ENCODE measurements at places on chromosomes 3 and 15. TPM values are rescaled to one million over a fixed set of nuclear protein-coding genes. Genes with fewer than 3 reads are reported as not detected.

DNA sequence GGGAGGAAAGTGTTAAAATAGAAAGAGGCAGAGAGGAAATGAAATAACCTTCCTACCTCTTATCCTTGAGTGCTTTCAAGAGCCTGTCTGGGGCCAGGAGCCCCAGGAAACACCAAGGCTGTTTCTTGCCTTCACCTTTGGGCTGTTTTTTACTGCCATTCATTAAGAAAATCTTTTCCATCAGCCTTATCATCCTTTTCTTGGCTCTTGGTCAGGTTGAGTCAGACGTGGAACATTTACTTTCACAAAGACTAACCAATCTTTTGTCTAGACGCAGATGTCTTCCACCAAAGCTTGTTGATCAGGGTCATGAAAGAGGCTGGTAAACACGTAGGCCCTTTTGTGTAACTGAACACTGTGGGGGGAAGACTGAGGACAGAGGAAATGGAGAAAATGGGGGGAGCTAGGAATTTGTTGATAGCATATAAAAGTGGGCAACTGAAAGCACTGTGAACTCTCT, 151.0 kb upstream of the THBS1 start:
- peak; percentile 99 for DNase-seq

DNA sequence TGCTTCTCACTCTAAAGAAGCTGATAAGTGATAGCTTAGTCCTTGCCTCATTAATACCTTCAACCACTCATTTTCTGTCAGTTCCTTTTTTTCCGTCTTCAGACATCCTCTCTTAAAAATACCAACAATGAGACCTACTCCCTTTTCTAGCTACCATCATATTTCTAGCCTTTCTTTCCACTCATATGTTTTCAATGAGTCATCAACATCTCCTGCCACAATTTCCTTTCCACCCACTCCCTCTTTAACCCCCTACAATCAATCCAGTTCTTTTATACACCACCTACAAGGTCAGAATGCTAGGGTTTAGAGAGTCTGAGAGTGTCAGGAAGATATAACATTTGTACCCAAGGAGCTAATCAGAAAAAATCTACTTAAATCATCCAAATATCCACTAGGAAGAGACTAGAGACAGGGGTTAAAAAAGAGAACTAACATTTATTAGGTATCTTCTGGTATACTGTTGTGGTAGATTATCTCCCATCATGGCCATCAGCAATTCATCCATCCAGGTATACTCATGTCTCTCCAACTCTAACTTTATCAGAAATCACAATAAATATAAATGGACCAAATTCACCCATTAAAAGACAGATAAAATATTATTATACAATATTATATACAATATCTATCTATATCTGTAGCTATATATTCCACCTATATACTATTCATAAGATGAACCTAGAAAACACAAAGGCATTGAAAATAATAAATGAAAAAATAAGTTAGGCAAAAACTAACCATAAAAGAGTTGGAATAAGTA, 42.5 kb downstream of the MYLK start:
- DNase-seq = no peak

- no peak for DNase-seq
These were observed 5.2 kb upstream of the SLC28A1 start for GRCh38 chr15:84879088-84879780.

DNA sequence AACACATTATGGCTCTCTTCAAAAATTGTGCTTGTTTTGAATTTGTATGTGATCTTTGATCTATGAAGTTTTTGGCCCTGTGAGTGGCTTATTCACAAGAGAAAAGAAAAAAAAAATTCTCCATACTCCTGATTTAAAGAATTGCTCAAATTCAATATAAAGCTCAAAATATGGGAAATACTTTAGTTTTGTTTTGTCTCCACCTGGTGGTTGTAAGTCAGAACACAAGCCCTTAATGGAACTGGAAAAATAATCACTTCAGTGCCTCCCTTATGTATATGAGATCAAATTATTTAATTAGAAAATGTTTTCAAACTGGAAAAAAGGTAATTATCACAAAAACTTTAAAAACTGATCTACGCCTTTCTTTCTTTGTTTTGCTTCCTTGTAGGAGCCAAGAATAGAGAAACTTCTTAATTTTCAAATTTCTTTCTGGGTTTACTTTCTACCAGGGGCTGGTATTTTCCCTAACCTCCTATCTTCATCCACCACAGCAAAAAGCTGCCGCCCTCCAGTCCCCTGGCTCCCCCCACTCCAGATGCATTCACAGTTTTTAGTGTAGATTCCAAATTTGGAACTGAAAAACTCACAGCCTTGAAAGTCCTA, 50.6 kb downstream of the SERP1 start:
- peak; percentile 75 for DNase-seq

DNA sequence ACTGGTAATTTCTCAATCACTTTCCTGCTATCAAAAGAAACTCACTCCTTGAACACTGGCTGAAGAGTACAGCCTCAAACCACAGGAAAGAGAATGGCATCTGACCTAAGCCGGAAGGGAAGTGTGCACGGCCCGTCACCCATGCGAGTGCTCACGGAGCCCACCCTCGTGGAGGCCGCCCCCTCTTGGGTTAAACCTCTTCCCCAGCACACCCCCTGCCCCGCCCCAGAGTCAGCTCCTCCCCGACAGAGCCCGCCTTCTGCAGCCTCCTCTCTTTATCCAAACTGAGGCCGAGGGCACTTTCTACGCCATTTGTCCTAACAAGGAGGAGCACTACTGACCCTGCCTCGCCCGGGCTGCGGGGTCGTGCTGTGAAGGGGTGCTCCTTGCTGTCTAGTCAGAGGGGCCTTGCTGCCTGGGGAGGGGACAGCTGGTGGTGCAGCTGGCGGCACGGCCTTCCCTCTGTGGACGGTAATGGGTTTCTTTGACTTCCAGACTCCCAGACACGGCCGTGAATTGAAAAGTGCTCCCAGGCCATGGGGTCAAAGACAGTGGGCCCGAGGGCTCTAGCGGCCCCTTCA, 137.7 kb downstream of the NSMCE3 start:
- no peak for DNase-seq

DNA sequence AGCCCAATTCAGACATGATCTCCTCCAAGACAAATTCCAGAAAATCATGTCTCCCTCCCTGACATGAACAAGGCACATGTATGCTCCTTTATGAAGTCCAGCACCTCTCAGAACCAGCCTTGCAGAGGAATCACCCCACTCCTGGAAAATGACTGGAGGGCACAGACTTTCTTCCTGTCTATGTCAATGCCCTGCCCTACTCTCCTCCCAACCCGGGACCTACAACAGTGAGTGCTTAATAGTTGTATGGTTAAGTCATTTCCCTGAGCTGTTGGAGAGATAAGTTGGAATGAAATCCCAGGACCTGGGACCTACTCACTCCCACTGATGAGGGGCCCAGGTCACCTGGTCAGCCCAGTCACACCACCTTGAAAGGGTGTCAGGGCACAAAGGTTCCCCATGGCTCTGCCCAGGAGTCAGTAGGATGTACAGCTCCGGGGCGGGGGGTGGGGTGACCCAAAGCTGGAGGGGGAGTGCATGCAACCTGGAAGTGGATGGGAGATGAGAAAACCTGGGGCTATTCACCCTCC, 80.1 kb upstream of the HERC1 start:
- no peak for DNase-seq

DNA sequence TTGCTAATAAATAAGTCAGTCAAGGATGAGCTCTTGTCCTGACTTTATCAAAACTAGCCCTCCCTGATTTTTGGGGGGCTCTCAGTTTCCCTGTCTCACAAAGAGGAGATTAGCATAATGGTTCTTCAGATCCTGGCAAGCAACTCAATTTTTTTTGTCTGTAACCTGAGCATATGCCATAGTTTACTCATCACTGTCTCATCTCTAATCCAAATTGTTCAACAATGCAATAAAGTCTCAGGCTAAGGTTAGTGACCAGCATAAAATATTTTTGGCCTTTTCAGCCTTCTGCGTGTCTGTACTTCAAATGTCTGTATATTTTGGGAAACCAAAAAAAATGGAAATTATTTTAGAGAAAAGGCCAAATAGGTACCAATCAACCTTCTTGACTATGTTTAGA, 465.6 kb upstream of the TPRG1 start:
- DNase-seq = no peak

- DNase-seq = no peak
These were observed 1.8 kb downstream of the PLXNB1 start for GRCh38 chr3:48428088-48428571.

DNA sequence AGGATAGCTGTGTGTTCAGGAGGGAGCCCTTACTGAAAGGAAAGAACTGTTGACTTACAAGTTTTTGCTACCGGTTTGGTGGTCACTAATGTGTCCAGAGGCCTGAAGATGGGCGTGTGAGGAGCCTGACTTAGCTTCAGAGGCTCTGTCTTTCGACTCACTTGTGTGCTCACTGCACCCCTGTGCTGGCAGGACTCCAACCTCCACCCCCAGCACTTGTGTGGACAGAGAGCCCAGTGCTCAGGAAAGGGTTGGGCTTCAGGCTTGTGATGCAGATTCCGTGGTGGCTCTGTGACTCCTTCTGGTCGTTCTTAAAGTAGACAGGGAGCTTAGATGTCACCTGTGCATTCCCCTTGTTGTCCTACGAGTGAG, 100.9 kb downstream of the PGPEP1L start:
- DNase-seq = no peak

DNA sequence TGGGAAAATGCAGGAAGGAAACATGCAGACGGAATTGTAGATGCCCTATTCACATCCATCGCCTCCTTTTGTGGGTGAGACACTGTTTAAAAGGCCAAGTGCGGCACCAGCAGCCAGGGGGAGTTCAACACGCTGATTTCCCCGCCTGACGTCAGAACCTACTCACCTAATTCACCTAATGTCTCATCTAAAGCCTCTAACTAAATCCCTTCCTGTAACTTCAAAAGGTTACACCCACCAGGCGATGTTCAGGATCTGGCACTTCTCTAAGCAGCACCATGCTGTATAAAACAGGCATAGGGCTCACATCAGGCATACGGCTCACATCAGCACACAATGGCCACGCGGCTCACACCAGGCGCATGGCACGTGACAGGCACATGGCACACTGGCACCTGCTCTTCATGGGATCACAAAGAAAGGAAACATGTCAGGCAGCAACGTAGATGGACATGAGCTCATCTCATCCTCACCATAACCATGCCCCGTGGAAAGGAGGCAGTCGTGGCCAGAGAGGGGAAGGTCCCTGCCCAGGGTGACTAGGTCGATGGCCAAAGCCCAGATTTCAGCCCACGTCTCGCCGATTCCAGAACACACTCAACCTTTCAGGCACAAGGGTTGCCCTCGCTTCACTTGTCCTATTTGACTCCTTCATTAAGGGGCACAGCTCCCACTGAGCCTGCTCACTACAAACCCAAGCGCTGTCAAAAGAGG, 21.7 kb downstream of the XXYLT1 start:
- no peak for DNase-seq

- no peak for DNase-seq
These were observed 51.4 kb downstream of the PLAAT1 start for GRCh38 chr3:193292386-193292785.

DNA sequence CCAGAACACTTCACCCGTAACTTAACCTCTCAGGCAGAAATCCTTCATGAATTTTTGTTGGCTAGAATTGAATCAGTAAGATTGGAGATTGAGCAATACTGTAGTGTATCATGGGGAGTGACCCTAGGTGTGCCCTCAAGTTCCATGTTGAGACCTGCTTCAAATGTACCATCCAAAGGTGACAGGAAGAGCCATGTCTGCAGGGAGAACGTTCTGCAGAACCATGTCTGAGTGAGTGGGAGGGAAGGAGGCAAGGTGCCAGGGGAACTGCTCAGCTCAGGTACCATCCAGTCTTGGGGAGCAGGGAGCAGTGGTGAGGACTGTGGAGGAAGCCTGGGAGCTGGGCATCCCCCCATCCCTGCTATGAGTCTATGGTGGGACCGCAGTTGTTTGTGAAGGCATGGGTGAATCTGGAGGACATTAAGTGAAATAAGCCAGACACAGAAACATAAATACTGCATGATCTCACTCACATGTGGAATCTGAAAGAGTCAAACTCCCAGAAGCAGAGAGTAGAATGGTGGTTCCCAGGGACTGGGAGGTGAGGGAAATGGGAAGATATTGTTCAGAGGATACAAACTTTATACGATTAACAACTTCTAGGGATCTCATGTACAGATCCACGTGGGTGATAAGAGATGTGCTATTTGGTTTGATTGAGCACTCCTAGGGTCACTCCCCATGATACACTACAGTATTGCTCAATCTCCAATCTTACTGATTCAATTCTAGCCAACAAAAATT, 23.3 kb downstream of the CFAP161 start:
- DNase-seq = no peak

- DNase-seq = no peak
These were observed 65.2 kb downstream of the MTHFS start for GRCh38 chr15:79831604-79832003.

GRCh38 chr3:103600844-103601243, 1166.0 kb downstream of the ZPLD1 start:
- DNase-seq = no peak

GRCh38 chr15:81575436-81576123, 201.6 kb upstream of the TMC3 start:
- peak; percentile 93 for DNase-seq

GRCh38 chr3:120245386-120245785, 39.6 kb downstream of the GPR156 start:
- no peak for DNase-seq

- DNase-seq = no peak
These were observed 158.1 kb upstream of the UBE3A start for GRCh38 chr15:25596644-25597562.

DNA sequence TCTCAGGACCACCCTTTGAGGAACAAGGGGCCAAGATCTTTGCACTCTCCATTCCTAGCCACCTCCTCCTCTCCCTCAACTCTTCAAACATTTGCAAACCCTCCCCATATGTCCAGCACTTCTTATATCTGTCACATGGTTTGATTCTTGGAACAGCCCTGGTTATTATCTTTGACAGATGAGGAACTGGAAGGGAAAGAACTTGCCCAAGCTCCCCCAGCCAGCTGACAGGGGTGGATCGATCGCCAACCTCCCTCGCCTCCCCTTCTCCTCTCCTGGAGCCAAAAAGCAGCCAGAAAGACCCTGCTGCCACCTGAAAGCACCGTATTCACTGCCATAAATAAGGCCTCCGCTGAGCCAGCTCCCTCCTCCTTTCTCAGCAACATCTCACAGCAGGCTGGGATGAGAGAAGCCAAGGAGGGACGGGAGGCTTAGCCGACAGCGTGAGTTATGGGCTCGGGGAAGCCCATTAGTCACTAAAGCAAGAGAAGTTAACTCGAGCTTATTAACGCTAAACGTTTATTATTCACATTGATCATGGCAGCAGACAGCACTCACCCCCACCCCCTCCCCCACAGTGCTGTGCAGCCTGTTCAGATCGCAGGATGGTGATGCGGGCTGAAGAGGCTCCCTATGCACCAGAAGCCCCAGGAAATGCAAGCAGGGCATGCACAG, 22.2 kb upstream of the FGD5 start:
- DNase-seq = no peak

- DNase-seq = no peak
These were observed 83.5 kb downstream of the MEGF11 start for GRCh38 chr15:66170042-66170441.

The GSK3B gene
- total RNA-seq = 50.1 TPM

The LSMEM2 gene
- not detected for total RNA-seq

The ARPP21 gene
- total RNA-seq = not detected

The CTXN2 gene
- 0.14 TPM for total RNA-seq

The CCDC39 gene
- total RNA-seq = not detected

The SLC51B gene
- not detected for total RNA-seq

The FBXL2 gene
- 26.9 TPM for total RNA-seq

The CP gene
- total RNA-seq = not detected

The LOXL1 gene
- 9.2 TPM for total RNA-seq
